Mucosa of descending colon (tissue), 3 donors: ENCODE measurements at places on chromosomes 13 and 19. TPM values are rescaled to one million over a fixed set of nuclear protein-coding genes. Genes with fewer than 3 reads are reported as not detected.

DNA sequence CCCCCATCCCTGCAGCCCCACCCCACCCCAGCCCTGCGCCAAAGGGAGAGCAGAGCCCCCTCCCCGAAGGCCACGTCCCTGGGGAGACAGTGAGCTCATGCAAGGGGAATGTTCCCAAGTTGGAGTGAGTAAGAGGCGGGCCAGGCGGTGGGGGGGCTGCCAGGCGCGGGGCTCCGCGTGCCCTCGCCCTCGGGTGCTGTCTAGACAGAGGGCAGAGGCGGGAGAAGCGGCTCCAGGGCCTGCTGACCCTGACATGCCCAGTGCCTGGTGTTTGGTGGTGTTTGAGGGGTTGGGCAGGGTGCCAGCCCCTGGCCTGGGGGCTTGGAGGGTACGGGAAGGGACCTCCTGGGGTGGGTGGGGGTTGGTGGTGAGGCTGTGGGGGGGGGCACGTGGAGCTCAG lies 1.0 kb downstream of the FSTL3 start:
- peak; percentile 42 for DNase-seq

The PABPC3 gene
- total RNA-seq = 0.17 TPM

- DNase-seq = no peak
Measured at GRCh38 chr19:9903336-9903735, 33.0 kb downstream of the OLFM2 start.

The COL4A1 gene
- 61.9 TPM for total RNA-seq

GRCh38 chr13:45705918-45706317 lies 3.8 kb downstream of the CBY2 start:
- no peak for DNase-seq

- DNase-seq = peak; percentile 41
Measured at GRCh38 chr19:13153569-13154240, 3.5 kb downstream of the IER2 start.

The ATP1A3 gene
- total RNA-seq = not detected
